CD4-positive, alpha-beta T cell (primary cell): ENCODE measurements at places on chromosomes 3 and 15.

GRCh38 chr3:175088766-175089380 is 229.7 kb downstream of the NAALADL2 start:
- no peak for DNase-seq

DNA sequence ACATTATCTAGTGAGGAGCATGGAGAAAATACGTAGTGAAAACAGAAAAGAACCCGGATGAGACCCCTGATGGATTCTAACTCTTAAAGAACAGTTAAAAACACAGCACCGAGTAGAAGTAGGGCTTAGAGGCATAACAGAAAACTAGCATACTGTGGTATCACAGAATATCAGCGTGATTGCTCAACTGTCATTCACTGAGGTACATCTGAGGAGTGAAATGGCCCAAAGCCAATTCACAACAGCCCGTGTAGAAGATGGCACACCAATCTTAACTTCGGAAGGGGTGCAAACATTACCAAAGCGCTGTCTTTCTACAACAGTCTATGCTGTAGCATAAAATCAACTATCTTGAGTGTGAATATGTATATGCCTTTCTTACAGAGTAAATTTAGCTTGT is 1.8 kb downstream of the CLASP2 start:
- DNase-seq = no peak

DNA sequence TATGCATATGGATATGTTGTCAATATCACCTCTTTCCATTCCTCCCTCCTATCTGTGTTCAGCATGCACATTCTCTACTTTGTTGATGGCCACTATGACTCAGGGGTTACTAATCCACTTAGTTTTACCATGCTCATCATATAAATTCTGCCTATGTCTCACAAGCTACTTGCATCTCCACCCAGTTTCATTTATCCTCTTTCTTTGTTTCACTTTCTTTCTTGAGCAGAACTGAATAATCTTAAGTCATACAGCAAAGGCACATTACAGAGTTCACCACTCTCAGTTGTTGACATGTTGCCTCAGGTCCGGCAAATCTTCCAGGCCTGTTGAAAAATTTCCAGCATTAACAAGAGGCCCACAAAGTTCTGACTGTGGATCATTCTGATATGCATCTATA is 71.5 kb downstream of the SSR3 start:
- DNase-seq = peak; percentile 65

DNA sequence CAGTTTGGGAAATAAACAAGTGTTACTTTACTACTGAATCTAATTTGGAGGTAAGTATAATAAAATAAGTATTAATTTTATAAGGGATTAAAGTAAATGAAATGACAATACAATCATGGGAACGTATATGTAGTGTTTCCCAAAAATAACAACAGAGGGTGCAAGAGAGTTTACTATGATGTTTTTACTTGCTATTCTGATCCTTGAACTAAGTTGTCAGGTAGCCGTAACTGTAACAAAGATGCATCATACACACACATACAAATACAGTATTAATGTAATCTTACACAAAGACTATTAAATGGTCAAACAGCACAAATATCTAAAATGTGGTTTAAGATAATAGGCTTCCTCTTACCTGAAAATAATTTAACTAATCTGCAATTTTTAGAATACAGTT is 311.4 kb downstream of the TBC1D5 start:
- DNase-seq = no peak

GRCh38 chr15:64975390-64975789 is 14.3 kb downstream of the SPG21 start:
- no peak for DNase-seq
